ENCODE measurements at places on chromosomes 2 and 18.
A peak's percentile ranks its signal among the peaks of the same experiment; 100 is the strongest.

- no peak for DNase-seq
Observed at GRCh38 chr2:173099804-173100203, 24.2 kb downstream of the MAP3K20 start.

DNA sequence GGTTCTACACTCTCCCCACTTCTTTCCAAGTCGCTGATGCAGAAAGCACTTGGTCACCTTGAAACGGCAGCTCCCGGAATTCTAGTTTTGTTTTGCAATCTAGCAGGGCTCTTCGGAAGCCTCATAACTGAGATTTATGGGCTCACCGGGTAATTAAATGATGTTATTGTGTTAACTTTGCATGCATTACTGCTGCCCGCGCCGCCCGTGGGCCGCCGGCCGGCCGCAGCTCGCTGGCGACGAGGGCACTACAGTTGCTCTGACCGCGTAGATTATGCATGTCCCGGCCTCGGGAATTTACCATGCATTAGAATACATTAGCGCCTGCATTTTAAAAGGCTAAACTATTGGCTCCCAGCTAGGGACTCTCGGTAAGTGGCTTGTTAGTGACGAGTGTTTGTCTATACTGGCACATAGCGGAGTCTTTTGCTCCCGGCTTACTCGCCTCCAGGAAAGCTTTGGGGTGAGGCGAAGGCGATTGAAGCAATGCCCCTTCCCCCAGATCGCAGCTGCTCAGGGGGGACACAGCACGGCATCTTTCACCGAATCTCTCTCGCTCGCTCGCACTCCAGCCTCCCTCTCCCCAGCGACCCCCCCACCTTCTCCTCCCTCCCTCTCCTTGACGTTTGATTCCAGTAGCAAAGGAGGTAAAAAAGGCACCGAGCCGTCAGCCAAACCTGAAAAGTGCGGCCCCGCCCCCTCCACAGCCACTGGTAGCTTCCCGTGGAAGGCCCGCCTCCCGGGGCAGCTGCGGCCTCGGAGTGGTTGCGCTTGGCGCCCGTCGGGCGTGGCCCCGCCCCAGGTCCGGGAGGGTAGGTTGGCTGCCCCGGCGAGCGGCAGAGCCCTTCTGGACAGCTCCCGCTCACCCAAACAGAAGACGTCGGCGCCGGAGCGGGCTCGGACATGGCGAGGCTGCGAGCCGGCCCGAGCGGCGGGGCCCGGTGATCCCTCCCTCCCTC is at the start of gene ONECUT2:
TSS of gene ONECUT2 (plus strand) at position 839 of the 959 bp plus-strand sequence. CDS start 343 bp downstream, outside the sequence.
- DNase-seq, result peak; percentile 28

- DNase-seq, result no peak
Observed at GRCh38 chr2:205800773-205801172, 118.5 kb downstream of the NRP2 start.

DNA sequence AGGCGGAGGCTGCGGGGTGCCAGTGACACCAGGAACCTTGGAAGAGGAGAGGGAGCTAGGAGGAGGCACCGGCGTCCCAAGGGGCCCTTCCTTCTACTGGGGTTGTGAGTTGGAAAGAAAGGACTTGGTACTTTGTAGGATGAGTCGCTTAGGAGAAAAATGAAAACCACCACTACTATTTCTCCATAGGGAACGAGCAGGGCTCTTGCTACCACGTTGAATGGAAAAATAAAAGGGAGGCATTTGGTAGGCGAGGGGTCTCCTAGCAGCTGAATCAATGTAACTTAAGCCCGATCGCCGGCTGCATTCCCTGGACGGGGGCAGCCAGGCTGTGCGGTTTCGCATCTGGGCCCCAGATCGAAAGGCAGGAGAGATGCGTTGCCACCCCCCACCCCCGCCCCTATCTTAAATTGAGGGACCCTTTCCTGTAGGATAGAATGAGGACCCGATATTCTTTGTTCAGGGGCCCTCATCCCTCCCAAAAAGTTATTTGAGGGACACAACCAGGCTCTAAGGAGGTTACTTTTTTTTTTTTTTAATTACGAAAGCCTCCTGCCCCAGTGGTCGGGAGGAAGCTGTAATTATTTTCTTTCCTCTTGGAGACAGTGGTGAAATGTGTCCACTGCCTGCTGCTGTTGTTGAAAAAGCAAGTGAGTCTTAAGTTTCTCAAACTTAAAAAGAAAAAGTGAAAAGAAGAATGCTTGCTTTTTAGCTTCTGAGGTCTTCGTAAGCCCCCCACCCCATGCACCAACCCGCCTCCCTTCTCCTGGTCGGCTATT is 1.3 kb downstream of the IGFBP2 start:
- no peak for DNase-seq

- no peak for DNase-seq
Observed at GRCh38 chr2:235025800-235026536, 74.2 kb downstream of the SH3BP4 start.

DNA sequence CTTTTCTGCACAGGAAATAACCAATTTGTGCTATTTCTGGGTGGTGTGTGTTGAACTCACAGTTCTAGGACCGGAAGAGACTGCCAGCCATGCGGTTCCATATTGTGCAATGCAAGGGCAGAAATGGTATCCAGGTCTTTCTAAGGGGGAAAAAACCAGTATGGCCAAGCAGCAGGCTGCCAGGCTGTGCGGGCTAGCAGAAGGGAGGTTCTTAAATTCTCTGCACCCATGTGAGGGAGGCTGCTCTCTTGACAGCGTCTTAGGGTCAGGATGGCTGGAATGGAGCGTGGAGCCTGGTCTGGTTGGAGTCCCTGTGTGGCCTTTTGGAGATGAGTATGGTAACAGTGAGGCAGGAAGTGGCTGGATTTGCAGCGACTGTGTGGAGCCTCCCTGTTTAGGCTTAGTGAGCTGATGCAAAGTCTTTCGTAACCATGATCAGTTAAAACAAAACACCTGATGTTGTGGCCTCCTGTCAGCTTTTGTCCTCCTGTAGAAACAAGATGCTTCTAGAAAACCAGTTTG is 52.6 kb downstream of the NCK2 start:
- DNase-seq, result peak; percentile 26

GRCh38 chr2:169528271-169528701 is 18.8 kb downstream of the KLHL41 start:
- no peak for DNase-seq

GRCh38 chr2:68031542-68032160 is 31.2 kb downstream of the C1D start:
- no peak for DNase-seq

DNA sequence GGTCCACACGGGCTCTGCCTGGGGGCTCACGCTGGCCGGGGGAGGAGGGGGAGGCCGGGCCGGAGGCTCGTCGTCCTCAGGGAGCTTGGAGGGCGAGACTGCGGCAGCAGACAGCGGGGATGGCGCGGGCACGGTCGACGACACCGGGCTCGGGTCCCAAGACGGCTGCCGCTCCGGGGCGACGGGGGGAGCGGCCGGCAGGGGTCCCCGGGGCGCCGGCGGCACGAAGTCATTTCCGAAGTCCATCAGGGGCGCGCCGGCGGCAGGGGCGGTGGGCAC is 491 bp downstream of the RTN4 start:
- no peak for DNase-seq

Measured in C1 segment of cervical spinal cord (tissue), 14 donors.